ENCODE measurements at places on chromosomes 7 and 10.

- no peak for DNase-seq
These were observed 199.5 kb downstream of the SKAP2 start for GRCh38 chr7:26664735-26665416.

GRCh38 chr10:31706464-31707092 lies 222.1 kb downstream of the ARHGAP12 start:
- DNase-seq = no peak

- DNase-seq = no peak
These were observed 112.2 kb downstream of the KIF20B start for GRCh38 chr10:89813546-89813945.

DNA sequence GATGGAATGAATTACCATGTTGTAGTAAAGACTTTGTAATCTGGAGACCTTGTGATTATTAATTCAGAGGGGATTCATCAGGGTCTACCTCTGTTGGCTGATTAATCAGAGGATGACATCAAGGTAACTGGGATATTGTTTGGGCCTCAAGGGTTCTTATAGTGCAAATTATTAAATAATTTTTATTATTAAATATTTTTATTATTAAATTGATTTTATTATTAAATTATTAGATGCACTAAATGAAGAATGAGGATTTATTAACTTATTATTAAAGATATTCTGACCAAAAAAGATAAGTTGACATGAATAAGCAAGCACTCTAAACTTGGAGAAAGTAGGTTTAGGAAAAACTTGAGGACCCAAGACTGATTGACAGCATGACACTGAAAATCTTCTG lies 661.7 kb downstream of the NRG3 start:
- no peak for DNase-seq

- DNase-seq = no peak
These were observed 1.2 kb upstream of the NAMPT start for GRCh38 chr7:106285855-106286492.

GRCh38 chr7:116332766-116333165 lies 122.4 kb downstream of the TES start:
- DNase-seq = no peak

DNA sequence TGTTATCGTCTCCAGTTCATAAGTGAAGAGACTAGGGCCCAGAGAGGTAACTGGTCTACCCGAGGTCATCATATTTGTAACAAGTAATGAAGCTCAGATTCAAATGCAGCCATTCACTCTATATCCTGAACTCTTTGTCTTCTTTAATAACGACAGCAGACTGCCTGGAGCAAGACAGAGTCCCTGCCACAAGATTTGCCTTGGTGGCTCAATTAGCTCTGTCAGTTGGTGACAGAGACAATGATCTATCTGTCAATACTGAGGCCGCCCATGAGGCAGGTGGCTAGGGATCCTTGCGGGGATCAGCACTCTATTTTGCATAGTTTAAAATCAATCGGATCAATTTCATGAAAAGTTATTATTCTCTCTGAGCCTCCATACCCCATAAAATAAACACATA lies 43.9 kb downstream of the SH3PXD2A start:
- DNase-seq = no peak

DNA sequence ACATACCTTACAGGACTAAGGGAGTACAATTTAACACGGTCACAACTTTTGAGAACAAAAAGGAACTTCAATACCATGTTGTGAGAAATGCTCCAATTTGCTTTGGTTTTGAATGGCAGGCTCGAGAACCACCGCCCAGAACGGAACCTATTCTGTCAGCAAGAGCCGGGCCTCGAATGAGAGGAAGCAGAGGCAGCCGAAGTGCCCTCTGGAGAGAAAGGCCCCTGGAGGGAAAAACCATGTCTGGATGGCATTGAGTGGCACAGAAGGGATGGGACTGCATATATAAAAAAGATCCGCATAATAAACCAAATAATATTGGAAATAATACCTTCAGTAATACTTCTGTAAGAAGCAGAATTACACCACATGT lies 85.6 kb downstream of the CHST15 start:
- DNase-seq = no peak

- DNase-seq = no peak
These were observed 607.6 kb downstream of the KCNMA1 start for GRCh38 chr10:77029777-77030717.

GRCh38 chr10:9957351-9957750 lies 1060.3 kb upstream of the CELF2 start:
- DNase-seq = no peak

- no peak for DNase-seq
These were observed 95.4 kb downstream of the HGF start for GRCh38 chr7:81674431-81674830.

DNA sequence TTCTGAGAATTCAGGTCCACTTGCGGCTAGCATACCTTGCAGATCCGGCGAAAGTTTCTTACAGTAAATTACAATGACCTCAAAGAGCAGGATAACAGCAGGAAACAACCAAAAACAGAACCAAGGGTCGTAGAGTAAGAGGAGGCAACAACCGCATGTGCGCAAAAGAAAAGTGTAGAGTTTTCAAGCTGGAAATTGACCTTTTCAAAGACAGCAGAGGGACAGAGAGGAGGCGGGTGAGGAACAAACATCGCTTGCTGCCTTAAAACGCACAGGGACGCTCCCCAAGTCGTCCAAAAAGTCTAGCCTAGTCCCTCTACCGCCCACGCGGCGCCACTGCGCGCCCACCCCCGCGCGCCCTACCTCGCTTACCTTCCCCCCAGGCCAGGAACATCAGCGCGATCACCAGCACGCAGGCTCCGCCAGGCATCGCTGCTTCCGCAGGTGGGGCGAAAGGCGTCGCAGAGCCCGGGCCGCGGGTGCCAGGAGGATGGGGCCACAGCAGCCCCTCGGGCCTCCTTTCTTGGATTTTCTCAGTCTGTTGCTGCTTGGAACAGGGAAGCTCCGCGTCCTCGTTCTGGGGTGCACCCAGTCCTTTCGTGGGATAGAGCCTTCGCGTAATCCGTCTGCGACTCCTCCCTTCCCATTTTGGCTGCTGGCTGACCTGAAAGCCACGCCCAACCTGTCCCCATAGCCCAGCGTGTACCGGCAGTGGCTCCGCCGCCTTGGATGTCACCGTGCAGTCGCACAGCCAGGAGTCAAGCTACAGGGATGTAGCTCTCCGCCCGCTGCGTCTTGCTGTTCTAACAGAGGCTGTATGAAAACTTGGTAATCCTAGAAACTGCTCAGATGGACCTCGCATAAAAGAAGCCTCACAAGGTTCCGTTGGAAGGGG lies at the start of gene VWDE:
Gene VWDE (minus strand): TSS at position 579 of the 895 bp plus-strand sequence. CDS start 149 bp downstream, at position 430.
- no peak for DNase-seq

- DNase-seq = no peak
These were observed 23.7 kb downstream of the SH2B2 start for GRCh38 chr7:102310414-102310815.

DNA sequence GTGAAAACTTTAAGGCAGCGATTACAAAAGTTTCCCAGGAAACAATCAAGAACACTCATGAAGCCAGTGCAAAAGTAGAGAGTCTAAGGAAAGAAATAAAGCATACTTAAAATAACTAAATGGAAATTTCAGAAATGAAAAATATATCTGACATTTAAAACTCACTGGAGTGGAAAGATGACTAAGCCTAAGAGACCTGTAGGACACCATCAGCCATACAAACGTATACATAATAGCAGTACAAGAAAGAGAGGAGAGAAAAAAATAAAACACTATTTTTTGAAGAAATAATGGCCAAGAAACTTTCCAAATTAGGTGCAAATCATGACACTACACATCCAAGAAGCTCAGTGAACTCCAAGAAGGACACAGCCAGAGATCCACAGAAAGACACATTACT lies 5.4 kb upstream of the AKR1D1 start:
- no peak for DNase-seq

- no peak for DNase-seq
These were observed 79.3 kb upstream of the TNS3 start for GRCh38 chr7:47661051-47661714.

GRCh38 chr10:60863796-60864195 lies 80.2 kb downstream of the RHOBTB1 start:
- DNase-seq = no peak

DNA sequence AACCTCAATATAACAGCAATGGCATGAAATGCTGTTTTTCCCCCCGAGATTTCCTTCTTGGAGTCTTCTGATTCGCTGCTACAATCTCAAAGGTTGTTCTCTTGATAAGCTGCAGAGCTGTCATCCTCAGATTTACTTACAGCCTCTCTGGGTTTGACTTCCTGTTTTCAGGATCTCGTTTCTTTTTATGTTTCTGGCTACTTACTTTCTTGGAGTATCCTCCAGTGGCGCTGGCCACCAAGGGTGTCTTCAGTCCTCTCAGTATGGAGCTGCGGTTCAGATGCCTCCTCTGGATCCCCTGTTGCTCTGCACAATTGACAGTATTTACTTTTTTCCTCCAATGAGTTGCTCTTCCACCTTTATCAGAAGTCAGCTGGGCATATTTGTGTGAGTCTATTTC lies 152.0 kb upstream of the TMEM72 start:
- DNase-seq = no peak

DNA sequence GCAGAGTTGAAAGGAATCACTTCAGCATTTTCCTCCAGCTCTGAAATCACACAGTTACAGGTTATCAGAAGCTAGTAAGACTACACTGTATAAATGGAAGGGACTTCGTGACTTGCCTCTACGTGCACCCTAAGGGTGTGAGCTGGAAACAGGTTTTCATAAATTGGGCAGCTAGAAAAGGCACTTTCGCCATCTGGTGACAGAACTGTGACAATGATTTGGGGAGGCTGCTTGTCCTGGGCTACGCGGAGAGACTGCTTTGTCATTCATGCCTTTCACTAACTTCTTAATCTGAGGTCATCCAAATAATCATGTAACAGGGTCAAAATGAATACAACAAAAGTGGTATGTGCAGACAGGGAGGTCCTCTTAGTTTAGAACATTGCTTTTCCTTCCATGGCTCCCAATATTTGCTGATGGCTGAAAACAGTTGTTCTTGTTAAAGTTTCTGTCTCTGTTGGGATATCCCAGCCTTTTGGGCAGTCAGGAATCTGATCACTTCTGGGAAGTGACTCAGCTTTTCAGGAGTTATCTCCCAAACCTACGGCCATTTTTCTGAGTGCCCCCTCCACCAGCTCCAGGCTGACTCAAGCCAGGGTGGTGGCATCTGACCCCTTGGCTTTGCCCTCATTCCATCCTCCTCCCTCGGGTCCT lies 17.8 kb downstream of the VWC2 start:
- DNase-seq = no peak

GRCh38 chr7:39592586-39592985 lies 26.4 kb downstream of the YAE1 start:
- no peak for DNase-seq

- no peak for DNase-seq
These were observed 113.4 kb downstream of the VIPR2 start for GRCh38 chr7:159031135-159031701.

DNA sequence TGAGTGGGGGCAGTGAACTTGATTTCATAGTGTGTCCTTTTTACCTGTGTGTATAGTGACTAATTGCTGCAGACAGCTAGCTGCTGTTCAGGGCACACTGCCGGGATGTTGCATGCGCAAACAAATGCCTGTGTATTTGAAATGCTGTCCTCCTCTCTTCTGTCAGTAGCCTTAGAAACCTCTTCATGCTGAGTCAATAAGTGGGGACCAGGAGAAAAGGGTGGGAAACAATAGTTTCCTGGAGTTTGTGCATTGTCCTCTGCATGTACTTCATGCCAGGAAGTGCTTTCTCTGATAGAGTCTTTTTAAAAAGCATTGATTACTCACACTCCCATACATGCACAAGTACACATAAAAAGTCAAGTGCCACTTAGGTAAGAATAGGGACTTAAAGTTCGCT lies 1183.7 kb upstream of the CELF2 start:
- no peak for DNase-seq

GRCh38 chr10:3654496-3654895 lies 130.5 kb downstream of the KLF6 start:
- no peak for DNase-seq

GRCh38 chr10:88980800-88981199 lies 9.8 kb upstream of the FAS start:
- DNase-seq = no peak

DNA sequence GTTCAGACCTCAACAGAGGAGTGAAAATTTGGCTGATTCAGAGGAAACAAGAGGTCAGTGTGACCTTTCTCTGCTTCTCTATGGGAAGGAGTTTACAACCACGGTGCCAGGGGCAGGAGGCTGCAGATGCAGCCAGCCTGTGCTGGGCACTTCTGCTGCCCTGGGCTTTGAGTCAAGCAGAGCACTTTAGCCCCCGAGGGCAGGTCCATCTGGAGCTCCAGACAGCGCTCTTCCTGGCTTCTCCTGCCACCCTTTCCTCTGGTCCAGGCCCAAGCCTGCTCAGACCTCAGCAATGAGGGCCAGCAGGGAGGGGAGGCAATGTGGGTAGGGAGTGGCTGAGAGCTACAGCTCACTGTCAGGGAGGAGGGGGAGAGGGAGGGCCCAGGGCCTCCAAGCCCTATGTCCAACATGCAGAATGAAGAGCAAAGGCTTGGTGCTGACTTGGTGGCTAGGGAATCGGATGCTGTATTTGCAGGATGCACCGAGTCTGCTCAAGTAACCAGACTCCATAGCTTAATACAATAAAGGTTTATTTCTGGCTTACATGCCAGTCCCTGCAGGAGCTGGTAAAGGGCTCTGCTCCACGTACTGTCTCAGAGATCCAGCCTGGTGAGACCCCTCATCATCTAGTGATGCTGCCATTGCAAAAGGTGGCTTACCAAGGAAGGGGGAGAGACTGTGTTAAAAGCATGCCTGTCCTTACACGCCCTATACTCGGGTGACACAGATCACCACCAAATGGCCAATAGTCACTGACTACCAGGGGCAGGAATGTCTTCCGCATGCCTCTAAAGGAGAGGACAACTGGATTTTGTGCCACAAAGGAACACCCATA lies 481.6 kb downstream of the RPS24 start:
- DNase-seq = no peak

- DNase-seq = no peak
These were observed 64.5 kb downstream of the MCMBP start for GRCh38 chr10:119807960-119808697.

GRCh38 chr7:26193432-26194207 lies 6.9 kb downstream of the HNRNPA2B1 start:
- DNase-seq = no peak

- no peak for DNase-seq
These were observed 28.4 kb downstream of the PLXNA4 start for GRCh38 chr7:132547821-132548220.

GRCh38 chr10:3926258-3926657 lies 141.2 kb upstream of the KLF6 start:
- no peak for DNase-seq

GRCh38 chr7:105389889-105390288 lies 1.2 kb upstream of the SRPK2 start:
- DNase-seq = no peak

GRCh38 chr7:29596593-29597178 lies 33.1 kb downstream of the PRR15 start:
- no peak for DNase-seq
